Activated naive CD8-positive, alpha-beta T cell treated with anti-CD3 and anti-CD28 coated beads for 36 hours (primary cell): ENCODE measurements at places on chromosomes 7 and 10. TPM values are rescaled to one million over a fixed set of nuclear protein-coding genes. Genes with fewer than 3 reads are reported as not detected.

- no peak overlapping the region for H3K27ac ChIP-seq
- H3K4me1 ChIP-seq = peaks cover 1% of the 10 kb centered on the region
- no peak for DNase-seq
- no peaks in the 10 kb centered on the region for H3K27me3 ChIP-seq
Measured at GRCh38 chr10:131049016-131049415, 262.5 kb downstream of the TCERG1L start.

- no peaks in the 10 kb centered on the region for H3K27me3 ChIP-seq
- H3K4me3 ChIP-seq = no peak overlapping the region
- H3K27ac ChIP-seq = no peak overlapping the region
Measured at GRCh38 chr7:50607524-50608125, 42.4 kb upstream of the DDC start.

GRCh38 chr10:102240467-102241031, 763 bp downstream of the PITX3 start:
- H3K27me3 ChIP-seq = peaks cover 40% of the 10 kb centered on the region
- no peak for DNase-seq
- no peaks in the 10 kb centered on the region for H3K36me3 ChIP-seq
- H3K4me3 ChIP-seq = peak overlapping the region; percentile 48

DNA sequence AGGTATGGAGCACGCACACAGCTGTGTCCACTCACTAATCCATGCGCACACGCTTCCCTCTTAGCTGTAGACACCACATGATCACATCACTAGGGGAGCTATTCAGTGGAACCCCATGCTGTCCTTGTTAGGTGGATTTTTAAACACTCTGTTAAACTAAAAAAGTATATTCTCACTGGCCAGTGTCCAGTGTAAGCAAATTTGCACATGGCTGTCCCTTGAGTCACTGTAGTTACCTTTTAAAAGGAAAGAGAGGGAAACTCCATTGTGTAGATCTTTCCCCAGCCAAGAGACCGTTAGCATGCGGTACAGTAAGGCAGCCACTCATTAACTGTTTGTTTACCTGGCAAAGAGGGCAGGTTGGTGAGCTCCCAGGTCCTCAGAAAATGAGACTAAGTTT, 81.6 kb upstream of the INSYN2A start:
- peaks cover 5% of the 10 kb centered on the region for H3K27me3 ChIP-seq
- DNase-seq = no peak
- H3K4me3 ChIP-seq = no peak overlapping the region

DNA sequence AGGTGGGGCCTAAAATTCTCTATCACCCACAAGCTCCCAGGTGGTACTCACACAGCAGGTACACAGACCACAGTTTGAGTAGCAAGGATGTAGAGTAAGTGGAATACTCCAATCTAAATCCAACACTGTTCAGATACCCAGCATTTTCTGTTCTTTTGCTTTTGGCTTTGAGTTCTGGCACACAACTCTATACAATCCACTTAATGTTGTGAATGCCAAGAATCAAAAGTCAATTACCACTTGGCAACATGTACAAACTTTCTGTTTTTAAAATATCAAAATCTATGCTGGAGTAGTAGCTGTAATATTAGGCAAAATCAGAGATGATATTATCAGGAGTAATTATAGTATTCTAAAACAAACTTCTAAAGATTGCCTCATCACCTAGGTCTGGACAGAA, 133.4 kb upstream of the LRRTM3 start:
- H3K36me3 ChIP-seq = no peaks in the 10 kb centered on the region
- no peak overlapping the region for H3K4me3 ChIP-seq
- no peak for DNase-seq
- no peaks in the 10 kb centered on the region for H3K4me1 ChIP-seq

DNA sequence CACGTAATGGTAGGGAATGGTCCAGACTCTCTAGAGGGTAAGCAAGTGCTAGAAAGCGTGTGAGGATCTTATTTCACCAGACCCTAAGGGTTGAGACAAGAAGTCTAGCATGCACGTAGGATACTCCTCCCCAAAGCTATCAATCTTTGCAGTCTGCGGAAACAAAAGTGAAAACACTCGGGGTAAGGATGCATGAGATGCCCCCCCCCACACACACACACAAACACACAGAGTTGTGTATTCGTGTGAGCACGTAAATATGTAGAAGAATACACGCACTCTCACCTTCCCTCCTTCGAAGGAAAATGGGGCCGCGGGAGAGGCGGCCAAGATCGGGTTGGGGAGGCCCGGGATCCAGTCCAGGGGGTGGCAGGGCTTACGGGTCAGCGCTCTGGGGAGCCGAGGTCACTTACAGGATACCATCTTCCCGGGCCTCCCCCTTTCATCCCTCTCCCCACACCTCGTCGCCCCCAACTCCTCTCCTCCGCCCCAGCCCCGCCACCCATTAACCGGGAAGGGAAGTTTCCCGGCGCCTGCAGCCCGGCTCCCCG, 455 bp downstream of the CUL2 start:
- H3K36me3 ChIP-seq = peaks cover 14% of the 10 kb centered on the region
- DNase-seq = no peak
- H3K4me1 ChIP-seq = peaks cover 44% of the 10 kb centered on the region
- peak overlapping the region; percentile 87 for H3K27ac ChIP-seq
- H3K4me3 ChIP-seq = peak overlapping the region; percentile 91
- no peaks in the 10 kb centered on the region for H3K27me3 ChIP-seq

DNA sequence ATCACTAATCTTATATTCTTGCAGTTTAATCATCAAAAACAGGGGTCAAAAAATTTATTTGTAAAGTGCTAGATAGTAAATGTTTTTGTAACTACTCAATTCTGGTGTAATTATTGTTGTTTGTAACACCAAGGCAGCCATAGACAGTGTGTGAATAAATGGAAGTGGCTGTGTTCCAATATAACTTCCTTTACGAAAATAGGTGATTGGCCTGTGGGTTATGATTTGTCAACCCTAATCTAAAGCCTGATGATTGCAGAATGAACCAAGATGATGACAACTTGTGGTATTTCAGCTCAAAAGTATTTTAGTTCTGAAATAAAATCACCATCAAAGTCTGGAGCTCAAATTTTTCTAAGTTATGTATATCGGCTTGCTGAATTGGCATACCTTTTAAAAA, 34.4 kb upstream of the ETV1 start:
- no peaks in the 10 kb centered on the region for H3K27me3 ChIP-seq
- no peak for DNase-seq
- H3K27ac ChIP-seq = no peak overlapping the region
- H3K4me3 ChIP-seq = no peak overlapping the region

DNA sequence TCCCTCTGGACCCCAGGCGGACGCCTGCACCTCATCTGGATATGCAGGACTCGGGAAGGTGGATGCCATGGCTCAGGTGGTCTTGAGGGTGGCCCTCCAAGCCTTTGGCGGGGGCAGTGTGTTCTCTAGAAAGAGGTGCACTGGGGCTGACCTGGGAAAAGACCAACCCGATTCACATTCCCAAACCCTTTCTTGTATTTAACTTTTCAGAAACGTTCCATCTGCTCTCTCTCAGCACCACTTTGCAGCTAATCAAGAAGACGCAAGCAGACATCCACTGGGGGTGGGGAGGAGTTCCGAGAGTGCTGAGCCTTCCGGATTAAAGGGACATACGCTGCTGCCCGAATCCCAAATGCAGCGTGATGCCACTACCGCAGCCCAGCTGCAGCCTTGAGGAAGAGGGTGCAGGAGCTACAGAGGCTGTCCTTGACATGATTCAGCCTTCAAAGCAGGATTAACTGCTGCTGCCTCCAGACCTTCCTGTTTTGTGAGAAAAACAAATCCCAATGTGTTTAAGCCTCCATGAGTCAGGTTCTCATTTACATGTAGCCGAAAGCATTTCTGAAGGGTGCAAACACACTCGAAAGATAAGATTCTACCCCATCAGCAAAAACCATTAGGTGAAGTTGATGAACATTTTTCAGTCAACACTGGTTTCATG, 39.9 kb downstream of the RBM17 start:
- H3K27me3 ChIP-seq = peaks cover 4% of the 10 kb centered on the region
- H3K4me1 ChIP-seq = peaks cover 42% of the 10 kb centered on the region
- no peaks in the 10 kb centered on the region for H3K36me3 ChIP-seq
- no peak overlapping the region for H3K4me3 ChIP-seq
- DNase-seq = no peak

DNA sequence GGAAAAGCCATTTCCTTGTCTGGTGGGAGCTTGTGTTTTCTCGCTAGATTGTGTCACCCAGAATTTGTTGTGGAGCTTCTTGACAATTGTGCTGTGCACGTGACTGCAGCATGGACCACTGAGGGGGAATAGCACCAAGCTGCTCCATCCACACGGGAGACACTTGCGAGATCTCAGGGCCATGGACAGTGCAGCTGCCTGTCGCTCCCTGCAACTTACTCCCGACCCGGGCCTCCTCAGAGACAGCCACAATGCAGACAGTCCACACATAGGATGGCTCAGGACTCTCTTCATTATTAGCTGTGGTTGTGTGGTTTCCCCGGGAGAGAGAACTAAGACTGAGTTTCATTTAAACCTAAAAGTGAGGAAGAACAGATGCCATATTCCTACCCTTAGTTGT, 673.2 kb upstream of the GALNT17 start:
- H3K36me3 ChIP-seq = no peaks in the 10 kb centered on the region
- no peak overlapping the region for H3K27ac ChIP-seq
- H3K27me3 ChIP-seq = no peaks in the 10 kb centered on the region
- no peak overlapping the region for H3K4me3 ChIP-seq

DNA sequence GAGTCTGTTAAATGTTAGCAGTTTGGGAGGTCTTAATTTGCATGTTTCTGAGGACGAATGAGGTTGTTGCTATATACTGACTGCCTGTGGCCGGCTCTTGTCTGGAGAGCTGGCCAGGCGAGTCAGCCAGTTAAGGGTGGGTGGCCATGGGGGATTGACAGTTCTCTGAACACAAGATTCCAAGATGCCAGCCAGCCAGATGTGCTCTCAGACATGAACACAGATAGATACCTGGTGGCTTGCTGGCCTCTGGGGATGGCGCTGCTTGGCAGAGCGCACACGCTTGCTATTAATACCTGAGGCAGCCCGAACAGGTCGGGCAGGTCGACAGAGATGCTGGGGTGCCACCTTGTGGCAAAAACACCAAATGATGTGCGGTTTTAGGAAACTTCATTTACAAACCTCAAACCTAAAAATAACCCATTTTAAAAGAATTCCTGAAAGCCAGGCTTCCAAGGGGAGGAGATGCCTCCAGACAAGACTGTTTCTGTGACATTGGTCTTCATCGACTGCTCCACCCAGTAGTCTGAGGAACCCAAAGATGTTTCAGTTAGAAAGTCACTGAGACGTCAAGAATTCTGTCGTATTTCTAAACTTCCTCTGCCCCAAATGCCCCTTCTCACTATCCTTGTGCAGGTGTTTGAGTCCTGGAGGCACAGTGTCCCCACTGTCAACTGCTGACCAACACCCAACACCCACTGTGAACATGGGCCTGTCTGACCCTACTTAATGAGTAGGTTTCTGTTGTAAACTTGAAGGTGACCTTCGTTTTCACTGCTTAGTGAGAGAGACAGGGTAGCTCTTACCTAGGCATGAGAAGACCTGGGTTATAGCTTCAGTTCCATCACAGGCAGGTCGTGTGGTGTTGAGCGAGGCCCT, 123.4 kb downstream of the NT5C2 start:
- H3K27ac ChIP-seq = no peak overlapping the region
- no peaks in the 10 kb centered on the region for H3K36me3 ChIP-seq
- H3K4me3 ChIP-seq = no peak overlapping the region
- H3K27me3 ChIP-seq = no peaks in the 10 kb centered on the region
- H3K4me1 ChIP-seq = peaks cover 25% of the 10 kb centered on the region

GRCh38 chr7:128783143-128783861, 7.7 kb upstream of the OPN1SW start:
- H3K4me3 ChIP-seq = no peak overlapping the region
- no peaks in the 10 kb centered on the region for H3K36me3 ChIP-seq
- DNase-seq = no peak
- H3K4me1 ChIP-seq = no peaks in the 10 kb centered on the region

DNA sequence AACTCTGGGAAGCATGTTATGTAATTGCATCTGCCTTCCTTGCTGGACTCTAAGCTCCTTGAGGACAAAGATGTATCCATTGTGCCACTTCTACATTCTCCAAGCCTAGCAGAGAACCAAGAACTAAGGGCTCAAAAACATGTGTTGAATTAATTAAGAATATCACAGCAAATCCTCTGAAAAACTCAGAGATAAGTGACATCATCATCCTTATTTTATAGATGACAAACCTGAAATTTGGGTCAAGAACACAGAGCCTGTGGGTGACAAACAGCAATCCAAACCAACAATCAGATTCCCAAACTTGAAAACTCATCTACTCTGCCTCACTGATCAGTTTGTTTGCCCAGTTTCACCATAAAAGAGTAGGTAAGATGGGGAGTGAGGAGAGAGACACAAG, 503.6 kb upstream of the LRRN3 start:
- H3K4me3 ChIP-seq = no peak overlapping the region
- H3K36me3 ChIP-seq = no peaks in the 10 kb centered on the region
- H3K27ac ChIP-seq = no peak overlapping the region
- H3K4me1 ChIP-seq = peaks cover under 1% of the 10 kb centered on the region

DNA sequence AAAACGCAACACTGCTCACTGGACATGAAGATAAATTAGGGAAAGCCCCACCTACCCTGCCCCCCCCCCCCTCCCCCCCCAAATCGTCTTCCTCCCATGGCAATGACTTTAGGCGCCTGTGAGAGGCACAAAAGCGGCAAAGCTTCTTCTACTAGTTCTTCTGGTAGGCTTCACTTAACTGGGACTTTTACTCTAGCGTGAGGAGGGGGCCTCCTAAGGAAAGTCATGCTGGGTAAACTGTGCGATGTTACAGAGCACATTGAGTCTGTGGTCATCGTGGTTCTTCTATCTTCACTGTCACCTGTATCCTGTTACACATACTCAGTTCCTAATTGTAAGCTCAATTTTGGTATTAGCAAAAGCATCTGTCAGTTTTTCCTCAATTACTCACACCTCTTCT, 25.1 kb downstream of the HSPB1 start:
- no peak overlapping the region for H3K4me3 ChIP-seq
- H3K27ac ChIP-seq = peak overlapping the region; percentile 55
- no peak for DNase-seq
- H3K4me1 ChIP-seq = peaks cover 21% of the 10 kb centered on the region
- H3K36me3 ChIP-seq = peaks cover 40% of the 10 kb centered on the region

DNA sequence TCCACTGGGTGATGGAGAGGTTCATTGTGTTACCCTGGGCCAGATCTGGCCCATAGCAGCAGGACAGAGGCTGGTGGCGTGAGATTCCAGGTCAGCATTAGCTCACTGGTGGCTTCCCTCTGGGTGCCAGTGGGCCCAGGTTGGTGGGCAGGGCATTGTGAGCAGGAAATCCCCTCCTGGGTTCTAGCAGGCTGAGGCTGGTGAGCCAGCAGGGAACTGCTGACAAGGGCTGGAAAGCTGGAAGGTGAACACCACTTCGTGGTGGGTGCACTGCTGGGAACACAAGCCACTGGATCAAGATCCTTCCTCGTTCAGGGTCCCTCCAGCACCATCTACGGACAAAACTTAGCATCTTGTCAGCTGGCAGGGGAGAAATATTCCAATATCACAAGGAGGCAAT, 259.2 kb upstream of the FZD1 start:
- H3K36me3 ChIP-seq = no peaks in the 10 kb centered on the region
- no peak overlapping the region for H3K4me3 ChIP-seq
- no peaks in the 10 kb centered on the region for H3K27me3 ChIP-seq
- no peak overlapping the region for H3K27ac ChIP-seq
- no peak for DNase-seq
- no peaks in the 10 kb centered on the region for H3K4me1 ChIP-seq

RBP3 gene
- total RNA-seq = not detected

MRPL43 gene
- 58.1 TPM for total RNA-seq

GPR15LG gene
- not detected for total RNA-seq

ADCYAP1R1 gene
- not detected for total RNA-seq
